ENCODE measurements at places on chromosomes 4 and X.

DNA sequence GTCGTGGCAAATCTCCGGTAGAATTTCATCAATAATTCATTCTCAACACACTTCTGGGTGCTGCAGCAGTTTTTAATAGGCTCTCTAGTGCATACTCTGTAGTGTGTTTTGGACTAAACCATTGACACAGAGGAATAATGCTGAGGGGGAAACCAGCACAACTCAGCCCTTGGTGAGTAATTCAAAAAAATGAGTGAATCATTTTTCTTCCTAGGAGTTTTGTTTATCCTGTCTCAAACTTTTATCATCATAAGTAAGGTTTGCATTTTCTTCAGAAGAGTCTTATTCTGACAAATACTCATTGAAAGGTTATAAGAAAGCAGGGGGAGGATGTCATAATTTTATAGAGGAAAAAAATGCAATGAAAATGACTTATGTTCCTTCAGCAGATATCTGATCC lies 2542.7 kb downstream of the PCDH7 start:
- H3K4me1 ChIP-seq: no peaks in the 10 kb centered on the region
- no peaks in the 10 kb centered on the region for H3K36me3 ChIP-seq
- H3K27me3 ChIP-seq: no peaks in the 10 kb centered on the region
- no peak for DNase-seq
- no peak overlapping the region for H3K27ac ChIP-seq

DNA sequence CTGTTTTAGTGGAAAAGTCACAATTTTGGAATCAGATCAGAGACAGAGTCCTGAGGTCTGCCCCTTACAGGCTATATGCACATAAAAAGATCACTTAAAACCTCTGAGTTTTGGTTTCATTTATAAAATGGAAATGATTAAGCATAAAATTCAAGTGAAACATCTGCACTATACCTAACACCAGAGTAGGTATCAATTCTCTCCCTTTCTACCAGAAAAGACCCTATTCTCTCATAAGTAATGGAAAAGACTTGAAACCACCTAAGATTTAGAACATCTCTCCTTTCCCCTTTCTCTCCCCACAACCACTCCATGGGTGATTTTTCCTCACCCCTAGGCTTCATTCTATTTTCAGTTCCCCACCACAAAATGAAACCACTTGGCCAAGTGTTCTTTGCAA lies 907 bp downstream of the LHFPL1 start:
- no peak overlapping the region for H3K27ac ChIP-seq
- H3K27me3 ChIP-seq: no peaks in the 10 kb centered on the region
- peak overlapping the region; percentile 58 for H3K4me3 ChIP-seq
- 0 out of 2 replicates have a peak, but pooled peaks cover 6% of the 10 kb centered on the region for H3K4me1 ChIP-seq
- no peak for DNase-seq

GRCh38 chr4:30721185-30722091 lies 1.3 kb downstream of the PCDH7 start:
- H3K27me3 ChIP-seq: peaks cover 56% of the 10 kb centered on the region
- H3K36me3 ChIP-seq: no peaks in the 10 kb centered on the region
- H3K4me1 ChIP-seq: peaks cover 12% of the 10 kb centered on the region
- peak overlapping the region; percentile 96 for H3K4me3 ChIP-seq
- H3K27ac ChIP-seq: no peak overlapping the region

DNA sequence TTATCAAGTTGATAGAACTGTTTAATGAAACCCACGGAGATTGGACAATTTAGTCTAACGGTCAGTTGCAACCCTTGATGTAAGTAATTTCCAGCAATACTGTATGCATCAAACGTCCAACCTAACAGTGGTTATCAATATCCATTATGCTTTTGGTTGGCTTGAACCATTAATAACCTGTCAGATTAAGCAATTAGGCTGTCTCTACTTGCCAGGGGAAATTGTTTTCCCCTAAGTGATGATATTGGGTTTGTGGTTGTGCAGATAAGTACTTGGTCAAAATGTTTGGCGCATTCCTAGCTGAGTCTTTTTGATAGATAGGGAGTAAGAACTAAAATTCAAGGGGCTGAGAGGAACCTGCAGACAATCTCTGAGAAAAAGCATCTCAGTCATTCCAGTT lies 30.5 kb upstream of the ESX1 start:
- no peak overlapping the region for H3K4me3 ChIP-seq
- H3K4me1 ChIP-seq: peaks cover 31% of the 10 kb centered on the region
- DNase-seq: no peak
- no peak overlapping the region for H3K27ac ChIP-seq

DNA sequence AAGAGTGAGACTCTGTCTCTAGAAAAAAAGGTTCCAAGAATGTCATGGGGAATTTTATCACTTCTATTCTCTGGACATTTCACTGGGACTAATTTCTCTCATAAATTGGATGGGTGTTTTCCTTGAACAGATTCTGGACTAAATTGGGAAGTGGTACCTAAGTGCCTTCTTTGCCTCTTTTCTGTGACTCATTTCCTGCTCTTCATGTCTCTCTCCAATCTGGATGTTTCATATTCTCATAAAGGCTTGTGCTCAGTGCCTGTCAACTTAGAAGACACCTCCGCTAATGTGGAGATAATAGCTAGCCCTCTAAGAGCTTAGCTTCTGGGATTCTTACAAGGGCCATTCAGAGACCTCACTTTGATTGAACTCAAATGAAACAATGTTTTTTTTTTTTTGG lies 38.0 kb upstream of the IGFBP7 start:
- H3K27me3 ChIP-seq: no peaks in the 10 kb centered on the region
- no peak overlapping the region for H3K27ac ChIP-seq
- no peaks in the 10 kb centered on the region for H3K4me1 ChIP-seq
- DNase-seq: no peak
- H3K4me3 ChIP-seq: no peak overlapping the region

- no peak overlapping the region for H3K4me3 ChIP-seq
- H3K4me1 ChIP-seq: peaks cover 12% of the 10 kb centered on the region
- DNase-seq: no peak
- H3K36me3 ChIP-seq: no peaks in the 10 kb centered on the region
- H3K27ac ChIP-seq: no peak overlapping the region
Observed at GRCh38 chr4:150679765-150680343, 97.9 kb downstream of the MAB21L2 start.

GRCh38 chr4:15690020-15690809 lies 8.6 kb downstream of the FAM200B start:
- peak overlapping the region; percentile 65 for H3K27ac ChIP-seq
- no peaks in the 10 kb centered on the region for H3K27me3 ChIP-seq
- H3K36me3 ChIP-seq: no peaks in the 10 kb centered on the region

GRCh38 chr4:161496-162284 lies 37.4 kb downstream of the ZNF718 start:
- H3K4me1 ChIP-seq: no peaks in the 10 kb centered on the region
- H3K27ac ChIP-seq: no peak overlapping the region
- no peak for DNase-seq
- no peaks in the 10 kb centered on the region for H3K27me3 ChIP-seq

DNA sequence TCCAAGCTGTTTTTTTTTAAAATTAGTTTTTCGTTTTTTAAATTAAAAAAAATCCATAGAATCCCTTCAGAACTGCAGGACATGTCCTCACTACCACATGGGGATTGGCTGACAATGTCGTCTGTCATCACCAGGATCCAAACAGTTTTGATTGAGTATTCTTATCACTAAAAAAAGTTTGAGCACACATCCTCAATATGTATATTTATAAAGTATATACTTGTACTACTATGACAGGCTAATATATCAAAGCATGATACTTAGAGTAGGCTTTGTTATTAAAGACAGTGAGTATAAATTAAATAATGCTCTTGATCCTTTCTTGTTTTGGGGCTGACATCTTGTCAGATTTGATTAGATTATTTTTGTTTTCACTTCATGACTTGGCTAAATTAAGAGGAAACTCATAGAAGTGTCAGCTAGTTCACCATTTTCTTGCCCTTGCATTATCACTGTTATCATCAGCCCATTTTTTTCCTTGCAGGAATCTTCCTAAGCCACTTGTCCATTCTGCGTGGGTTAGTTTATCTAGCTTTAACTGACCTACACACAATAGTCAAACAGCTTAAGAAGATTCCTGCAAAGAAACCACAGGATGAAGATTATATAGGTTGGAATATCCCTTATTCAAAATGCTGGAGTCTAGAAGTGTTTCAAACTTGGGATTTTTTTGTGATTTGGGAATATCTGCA lies 92.8 kb downstream of the AMMECR1 start:
- DNase-seq: no peak
- H3K4me1 ChIP-seq: no peaks in the 10 kb centered on the region
- no peaks in the 10 kb centered on the region for H3K36me3 ChIP-seq
- H3K4me3 ChIP-seq: no peak overlapping the region
- no peak overlapping the region for H3K27ac ChIP-seq
- H3K27me3 ChIP-seq: no peaks in the 10 kb centered on the region
